ENCODE measurements at places on chromosomes 6 and 20.

GRCh38 chr6:30615958-30616810 lies 859 bp downstream of the PPP1R10 start:
- DNase-seq = peak; percentile 64

DNA sequence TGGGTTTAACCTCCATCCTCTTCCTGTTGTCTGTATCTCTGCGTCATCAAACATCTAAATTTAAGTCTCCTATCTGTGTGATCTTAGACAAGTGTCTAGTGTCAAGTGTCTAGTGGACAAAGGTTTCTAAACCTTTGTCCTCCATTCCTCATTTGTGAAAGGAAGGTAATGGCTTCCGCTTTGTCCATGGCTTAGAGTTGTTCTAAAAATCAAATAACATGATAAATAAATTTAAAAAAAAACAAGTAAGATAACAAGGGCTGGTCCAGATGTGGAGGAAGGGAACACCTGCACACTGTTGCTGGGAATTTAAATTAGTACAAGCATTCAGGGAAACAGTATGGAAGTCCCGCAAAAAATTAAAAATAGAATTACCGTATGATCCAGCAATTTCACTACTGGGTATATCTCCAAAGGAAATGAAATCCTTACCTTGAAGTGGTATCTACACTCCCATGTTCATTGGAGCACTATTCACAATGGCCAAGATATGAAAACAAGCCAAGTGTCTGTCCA lies 17.6 kb upstream of the SERPINB1 start:
- no peak for DNase-seq

GRCh38 chr6:5554226-5554625 lies 292.9 kb downstream of the FARS2 start:
- DNase-seq = no peak

- DNase-seq = no peak
Observed at GRCh38 chr6:43570876-43571441, 4.9 kb downstream of the XPO5 start.

- DNase-seq = no peak
Observed at GRCh38 chr6:153207617-153208016, 76.5 kb upstream of the RGS17 start.

GRCh38 chr20:44656448-44656847 lies 4.9 kb upstream of the ADA start:
- no peak for DNase-seq

DNA sequence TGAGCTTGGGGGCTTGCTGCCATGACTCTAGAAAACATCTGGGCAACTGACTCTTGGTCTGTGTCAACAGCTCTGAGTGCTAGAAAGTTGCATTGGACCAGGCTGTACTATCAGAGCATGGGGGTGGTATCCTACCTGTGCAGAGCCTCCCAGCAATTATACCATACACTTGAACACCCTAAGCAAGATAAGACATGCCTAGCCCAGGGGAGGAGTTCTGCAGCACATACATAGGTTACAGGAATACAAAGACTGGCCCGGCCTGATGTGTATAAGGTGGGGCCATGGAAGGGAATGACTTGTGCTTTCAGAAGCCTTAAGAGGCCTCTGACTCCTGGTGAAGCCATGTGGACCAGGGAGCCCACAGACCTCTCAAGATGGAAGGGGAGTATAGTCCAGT lies 11.4 kb upstream of the MOCS1 start:
- no peak for DNase-seq

DNA sequence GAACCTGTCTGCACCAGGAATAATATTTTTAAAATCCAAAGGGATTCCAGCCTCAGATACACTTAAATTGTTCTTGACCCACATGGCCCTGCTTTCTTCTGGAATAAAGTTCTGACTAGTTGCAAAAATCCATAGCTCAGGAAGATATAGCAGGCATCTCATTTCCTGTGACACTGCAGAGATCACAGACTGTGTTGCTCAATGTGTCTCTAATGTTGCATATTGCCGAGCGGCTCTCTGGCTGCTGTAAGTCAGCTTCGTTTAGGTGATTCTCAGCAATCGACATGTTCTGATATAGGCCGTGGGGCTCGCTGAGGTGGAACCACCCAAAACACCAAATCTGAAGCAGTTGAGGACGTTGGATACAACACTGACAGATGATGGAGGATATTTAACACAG lies 498.3 kb upstream of the AGPAT4 start:
- DNase-seq = no peak

GRCh38 chr6:98586163-98586562 lies 248.2 kb upstream of the POU3F2 start:
- DNase-seq = no peak

- DNase-seq = no peak
Observed at GRCh38 chr20:20012541-20012940, 4.6 kb upstream of the NAA20 start.

DNA sequence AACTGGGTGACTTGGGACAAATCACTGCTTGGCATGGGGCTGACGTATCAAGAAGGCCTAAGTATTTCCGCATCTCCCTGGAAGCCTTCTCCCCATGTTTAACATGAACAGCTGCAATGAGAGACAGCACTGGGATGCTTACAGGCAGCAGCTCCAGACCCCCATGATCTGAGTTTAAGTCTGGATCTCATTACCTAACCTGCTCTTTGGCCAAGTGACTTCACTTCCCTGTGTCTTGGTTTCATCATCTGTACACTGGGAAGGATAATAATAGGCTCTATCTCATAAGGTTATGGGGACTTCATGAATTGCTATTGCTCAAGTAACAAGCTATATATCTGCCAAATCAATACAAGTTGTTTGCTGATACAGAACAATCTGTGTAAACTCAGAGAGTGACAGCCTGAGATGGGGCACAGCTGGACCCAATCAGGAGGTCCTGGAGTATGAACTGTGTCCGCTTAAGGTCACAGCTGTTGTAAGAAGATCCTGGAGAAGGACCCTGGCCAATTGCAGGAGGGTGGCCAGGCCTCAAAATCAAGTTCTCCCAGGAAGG lies 56.0 kb downstream of the TGM2 start:
- DNase-seq = no peak

DNA sequence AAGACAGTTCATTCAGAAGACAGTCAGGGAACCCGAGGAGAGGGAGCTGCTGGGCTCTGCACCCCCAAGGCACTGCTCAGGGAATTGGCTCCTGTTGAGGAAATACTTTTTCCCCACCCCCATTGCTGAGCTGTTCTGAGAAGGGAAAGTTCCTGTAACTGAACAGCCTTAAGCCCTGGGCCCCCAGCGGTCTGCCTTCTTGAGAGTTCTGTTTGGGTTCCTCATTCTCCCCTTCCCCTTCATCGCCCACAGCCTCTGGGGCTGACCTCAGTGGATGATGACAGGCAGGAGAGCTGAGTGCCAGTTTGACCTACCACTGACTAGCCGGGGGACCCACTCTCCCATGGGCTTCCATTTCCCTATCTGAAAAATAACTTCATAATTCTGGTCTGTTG lies 10.7 kb downstream of the HCK start:
- DNase-seq = no peak

DNA sequence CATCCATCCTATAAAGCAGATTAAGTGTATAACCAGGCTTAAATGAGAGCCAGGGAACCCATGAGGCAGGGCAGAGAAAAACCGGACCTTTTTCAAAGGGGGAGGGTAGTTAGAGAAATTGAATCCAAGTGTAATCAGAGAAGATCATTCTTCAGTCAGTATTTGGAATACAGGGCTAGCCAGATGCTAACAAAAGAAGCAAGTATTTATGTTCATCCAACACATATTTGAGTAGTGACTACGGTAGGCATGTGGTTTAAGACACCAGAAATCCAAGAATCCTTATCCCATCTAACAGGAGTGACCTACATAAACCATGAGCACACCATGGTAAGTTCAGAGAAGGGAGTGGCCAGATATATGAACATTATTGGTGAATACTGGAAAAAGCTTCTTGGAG lies 46.8 kb upstream of the FAM83C start:
- no peak for DNase-seq

DNA sequence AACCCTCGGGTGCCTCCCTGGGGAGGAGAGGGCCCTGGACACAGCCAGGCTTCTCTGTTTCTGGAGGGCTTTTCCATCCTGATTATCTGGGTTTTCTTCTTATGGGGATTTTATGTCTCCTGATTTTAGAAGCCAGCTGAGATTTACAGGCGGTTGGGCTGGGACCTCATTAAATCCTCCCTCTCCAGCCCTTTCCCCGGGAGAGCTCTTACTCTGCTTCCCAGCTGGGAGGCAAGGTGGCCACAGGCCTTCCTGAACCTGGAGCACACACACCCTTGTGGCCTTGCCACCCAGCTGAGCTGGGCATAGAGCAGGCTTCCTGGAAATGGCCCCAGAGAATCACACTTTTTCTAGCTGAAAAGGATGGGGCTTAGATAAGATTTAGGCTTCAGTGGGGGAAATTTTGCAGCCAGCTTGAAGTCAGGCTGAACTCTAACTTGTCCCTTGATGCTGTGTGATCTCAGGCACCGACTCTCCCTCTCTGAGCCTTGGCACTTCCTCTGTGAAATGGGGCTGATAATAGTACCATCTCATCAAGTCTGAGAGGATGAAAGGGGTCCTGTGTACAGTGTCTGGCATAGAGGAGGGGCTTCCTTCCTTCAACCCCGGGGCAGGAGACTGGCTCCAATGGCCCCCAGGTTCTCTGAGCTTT lies 16.6 kb downstream of the VSTM2L start:
- DNase-seq = no peak

DNA sequence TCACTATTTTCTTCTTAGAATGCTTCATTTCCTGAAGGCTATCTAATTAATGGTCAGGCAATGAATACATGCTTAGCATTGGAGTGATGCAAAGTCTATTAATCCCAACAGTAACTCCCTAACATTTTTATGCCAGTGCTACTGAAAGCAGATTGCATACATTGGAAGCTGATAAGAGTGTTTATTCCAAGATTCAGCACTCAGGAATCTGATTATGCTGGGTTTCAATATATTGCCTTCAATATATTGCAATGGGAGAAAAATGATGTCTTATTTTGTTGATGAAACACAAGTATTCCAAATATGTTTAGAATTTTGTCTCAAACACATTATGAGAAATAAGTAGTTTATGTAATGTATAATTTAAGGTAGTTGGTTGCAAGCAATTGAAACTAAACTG lies 26.7 kb upstream of the TRDN start:
- no peak for DNase-seq

DNA sequence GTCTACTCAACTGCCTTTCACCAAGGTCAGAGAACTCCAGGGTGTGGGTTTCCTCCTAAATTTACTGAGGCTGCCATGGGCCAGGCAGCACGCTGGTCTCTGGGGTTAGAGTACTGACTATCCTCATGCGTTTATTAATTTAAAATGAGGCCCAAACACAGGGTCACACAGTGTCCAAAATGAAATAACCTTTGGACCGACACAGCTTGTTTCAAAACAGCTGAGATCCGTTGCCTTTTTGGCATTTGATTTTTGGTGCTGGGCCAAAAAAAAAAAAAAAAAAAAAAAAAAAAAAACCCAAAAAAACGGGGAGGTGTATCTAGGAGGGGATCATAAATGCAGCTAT lies 14.6 kb upstream of the TOX2 start:
- DNase-seq = no peak

DNA sequence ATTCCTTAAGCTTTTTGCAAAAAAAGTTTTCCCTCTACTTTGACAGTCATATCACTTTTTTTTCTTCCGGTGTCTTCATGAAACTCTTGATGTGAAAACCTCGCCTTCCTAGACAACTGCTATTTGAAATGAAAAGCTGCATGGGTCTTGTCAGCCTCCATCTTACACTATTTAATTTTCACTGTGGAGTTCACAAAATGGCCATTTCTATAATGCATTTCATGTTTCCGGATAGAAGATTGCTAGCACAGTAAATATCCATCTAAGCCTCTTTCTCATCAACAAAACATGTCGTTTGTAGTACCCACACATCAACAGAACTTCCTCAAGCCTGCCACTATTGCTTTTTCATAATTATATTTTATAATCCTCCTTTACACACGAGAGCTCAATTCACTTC lies 204.9 kb upstream of the ID4 start:
- no peak for DNase-seq

- no peak for DNase-seq
Observed at GRCh38 chr20:21527908-21528307, 14.0 kb upstream of the NKX2-2 start.

- DNase-seq = no peak
Observed at GRCh38 chr20:62891111-62891510, 29.5 kb upstream of the TCFL5 start.

DNA sequence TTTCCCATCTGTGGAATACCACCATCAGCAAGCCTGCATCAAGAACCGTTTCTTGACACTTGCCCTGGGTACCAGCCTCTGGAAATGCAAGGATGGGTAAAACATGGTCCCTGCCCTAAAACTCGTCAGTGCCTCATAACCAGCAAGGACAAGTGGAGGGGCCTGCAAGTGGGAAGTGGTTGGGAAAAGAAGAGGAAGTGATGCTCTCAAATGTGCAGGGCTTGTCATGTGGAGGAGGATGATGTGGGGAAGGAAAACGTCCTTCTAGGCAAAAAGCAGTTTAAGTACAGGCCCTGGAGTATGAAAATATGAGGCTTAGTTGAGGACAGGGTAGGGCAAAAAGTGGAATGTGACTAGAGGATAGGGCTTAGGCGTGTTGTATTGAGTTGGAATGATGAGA lies 19.0 kb downstream of the RREB1 start:
- no peak for DNase-seq

DNA sequence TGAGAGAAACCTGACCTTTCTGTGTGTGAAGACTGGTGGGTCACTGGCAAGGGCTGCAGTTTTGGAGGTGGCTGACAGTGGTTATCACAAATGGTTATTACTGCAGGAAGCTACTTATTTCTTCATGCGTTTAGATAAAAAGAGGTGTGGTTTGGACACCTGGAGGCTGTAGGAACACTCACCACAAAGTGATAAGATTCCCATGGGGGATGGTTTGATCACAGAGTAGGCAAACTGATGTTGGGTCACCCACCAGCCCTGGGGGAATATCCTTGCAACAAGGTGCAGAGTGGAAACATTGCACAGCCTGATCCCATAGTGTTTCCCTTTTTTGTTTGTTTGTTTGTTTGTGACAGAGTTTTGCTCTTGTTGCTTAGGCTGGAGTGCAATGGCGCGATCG lies 33.9 kb upstream of the RNGTT start:
- no peak for DNase-seq

Data from NCI-H748 treated with DMSO at 0.1 percent for 48 hours (cell line).